ENCODE measurements at places on chromosomes 7 and 10.
A peak's percentile ranks its signal among the peaks of the same experiment; 100 is the strongest.

DNA sequence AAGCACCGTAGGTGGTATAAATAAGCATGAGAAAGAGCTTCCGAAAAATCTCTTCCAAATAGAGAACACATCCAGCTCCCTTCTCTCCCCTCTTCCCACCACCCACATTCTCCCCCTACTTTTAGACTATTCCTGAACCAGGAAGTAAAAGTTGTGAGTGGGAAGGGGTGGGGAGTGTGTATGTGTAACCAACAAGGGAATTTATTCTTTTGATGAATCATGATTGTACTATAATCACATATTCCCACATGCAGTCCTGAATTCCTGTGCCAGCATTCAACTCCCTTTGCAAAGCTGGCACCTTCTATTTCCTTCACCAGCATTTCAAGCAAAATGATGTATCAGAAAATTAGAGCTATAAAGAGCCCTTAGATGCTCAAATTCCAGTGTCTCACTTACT lies 230.6 kb upstream of the CHRM2 start:
- H3K4me1 ChIP-seq: no peaks in the 10 kb centered on the region
- peaks cover 1% of the 10 kb centered on the region for H3K27me3 ChIP-seq
- no peak for DNase-seq
- H3K4me3 ChIP-seq: no peak overlapping the region

- H3K4me3 ChIP-seq: no peak overlapping the region
- H3K4me1 ChIP-seq: peaks cover 11% of the 10 kb centered on the region
- H3K27me3 ChIP-seq: no peaks in the 10 kb centered on the region
- DNase-seq: no peak
- H3K36me3 ChIP-seq: peaks cover 52% of the 10 kb centered on the region
These were observed 13.0 kb downstream of the ATAD1 start for GRCh38 chr10:87804939-87805569.

- peaks cover 17% of the 10 kb centered on the region for H3K4me1 ChIP-seq
- no peak for DNase-seq
- peaks cover 1% of the 10 kb centered on the region for H3K27me3 ChIP-seq
- peak overlapping the region; percentile 71 for H3K4me3 ChIP-seq
These were observed 30.0 kb downstream of the AGR3 start for GRCh38 chr7:16851829-16852228.

DNA sequence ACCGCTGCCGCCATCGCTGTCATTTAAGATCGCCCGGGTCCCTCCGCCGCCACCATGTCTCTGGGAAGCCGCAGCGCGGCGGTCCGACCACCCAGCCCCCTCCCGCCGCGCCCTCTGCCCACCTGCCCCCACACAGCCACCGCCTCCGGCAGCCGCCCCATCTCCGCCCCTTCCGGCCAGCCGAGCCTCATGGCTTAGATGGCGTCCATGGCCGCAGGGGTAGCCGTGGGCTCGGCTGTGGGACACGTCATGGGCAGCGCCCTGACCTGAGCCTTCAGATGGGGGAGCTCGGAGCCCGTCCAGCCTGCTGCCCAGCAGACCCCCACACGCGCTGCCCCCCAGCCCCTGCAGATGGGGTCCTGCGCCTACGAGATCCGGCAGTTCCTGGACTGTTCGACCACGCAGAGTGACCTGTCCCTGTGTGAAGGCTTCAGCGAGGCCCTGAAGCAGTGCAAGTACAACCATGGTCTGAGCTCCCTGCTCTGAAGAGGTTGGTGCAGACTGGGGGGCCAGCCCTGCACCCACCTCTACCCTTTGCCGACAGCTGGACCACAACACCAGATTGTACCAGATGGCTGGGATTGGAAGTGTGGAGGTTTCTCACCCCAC lies 38.0 kb upstream of the TARP start:
- H3K27ac ChIP-seq: no peak overlapping the region
- H3K4me1 ChIP-seq: peaks cover 2% of the 10 kb centered on the region
- peak overlapping the region; percentile 69 for H3K4me3 ChIP-seq
- peaks cover 12% of the 10 kb centered on the region for H3K27me3 ChIP-seq

GRCh38 chr10:67666416-67667034 lies 29.5 kb downstream of the CTNNA3 start:
- H3K4me3 ChIP-seq: no peak overlapping the region
- H3K27me3 ChIP-seq: peaks cover 3% of the 10 kb centered on the region
- no peak overlapping the region for H3K27ac ChIP-seq
- no peaks in the 10 kb centered on the region for H3K36me3 ChIP-seq
- H3K4me1 ChIP-seq: no peaks in the 10 kb centered on the region
- DNase-seq: peak; percentile 2

All from memory B cell (primary cell).